ENCODE measurements at places on chromosomes 3 and 15.

DNA sequence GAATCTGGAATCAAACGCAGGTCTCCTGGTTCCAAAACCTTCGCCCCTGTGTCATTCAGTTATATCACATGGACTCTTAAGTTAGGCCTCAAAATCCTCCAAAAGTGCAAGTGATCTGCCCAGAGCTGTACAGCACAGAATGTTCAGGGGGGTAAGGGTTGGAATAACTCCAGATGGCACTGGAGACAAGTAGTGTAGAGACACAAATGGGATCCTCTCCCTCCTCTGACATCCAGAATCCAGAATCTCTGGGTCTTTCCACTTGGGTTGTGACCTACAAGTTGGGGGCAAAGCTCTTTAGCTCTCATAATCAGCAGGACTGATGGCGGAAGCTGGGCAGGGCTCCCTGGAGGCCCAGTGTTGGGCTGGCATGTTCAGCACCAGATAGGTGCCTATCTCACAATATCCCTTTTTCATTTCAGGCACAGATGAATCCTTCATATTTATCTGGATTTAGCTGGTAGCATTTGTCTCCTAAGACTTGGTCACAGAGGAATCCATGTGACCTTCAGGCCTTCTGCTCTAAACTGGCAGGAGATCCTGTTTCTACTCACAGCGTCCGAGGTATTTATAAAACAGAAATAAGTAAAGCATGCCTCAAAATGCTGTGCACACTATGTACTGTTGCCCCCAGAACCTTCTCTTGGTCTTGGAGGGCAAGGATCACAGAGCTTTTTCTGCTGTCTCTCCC is 15.4 kb downstream of the ABHD2 start:
- no peak for DNase-seq

DNA sequence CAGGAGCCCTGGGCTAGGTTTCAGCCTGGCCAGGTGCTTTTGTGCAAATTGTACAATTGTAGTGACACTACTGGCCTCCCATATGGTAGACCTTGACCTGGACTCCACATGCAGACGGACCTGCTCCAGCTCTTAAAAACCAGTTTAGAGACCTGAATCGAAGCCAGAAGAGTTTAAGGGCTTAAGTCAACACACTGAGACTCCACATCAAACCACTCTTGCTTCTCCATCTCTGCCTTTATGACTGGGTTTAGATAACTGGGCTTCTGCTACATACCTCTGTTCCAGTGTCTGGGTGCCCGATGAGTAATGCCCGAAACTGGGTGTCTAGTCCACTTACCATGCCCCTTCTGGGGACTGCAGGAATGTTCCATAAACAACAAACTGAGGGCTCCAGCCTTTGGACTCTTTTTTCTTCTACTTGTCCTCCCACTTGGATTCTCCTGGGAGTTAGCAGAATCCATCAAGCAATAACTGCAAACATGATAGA is 32.8 kb downstream of the TMEM212 start:
- no peak for DNase-seq

DNA sequence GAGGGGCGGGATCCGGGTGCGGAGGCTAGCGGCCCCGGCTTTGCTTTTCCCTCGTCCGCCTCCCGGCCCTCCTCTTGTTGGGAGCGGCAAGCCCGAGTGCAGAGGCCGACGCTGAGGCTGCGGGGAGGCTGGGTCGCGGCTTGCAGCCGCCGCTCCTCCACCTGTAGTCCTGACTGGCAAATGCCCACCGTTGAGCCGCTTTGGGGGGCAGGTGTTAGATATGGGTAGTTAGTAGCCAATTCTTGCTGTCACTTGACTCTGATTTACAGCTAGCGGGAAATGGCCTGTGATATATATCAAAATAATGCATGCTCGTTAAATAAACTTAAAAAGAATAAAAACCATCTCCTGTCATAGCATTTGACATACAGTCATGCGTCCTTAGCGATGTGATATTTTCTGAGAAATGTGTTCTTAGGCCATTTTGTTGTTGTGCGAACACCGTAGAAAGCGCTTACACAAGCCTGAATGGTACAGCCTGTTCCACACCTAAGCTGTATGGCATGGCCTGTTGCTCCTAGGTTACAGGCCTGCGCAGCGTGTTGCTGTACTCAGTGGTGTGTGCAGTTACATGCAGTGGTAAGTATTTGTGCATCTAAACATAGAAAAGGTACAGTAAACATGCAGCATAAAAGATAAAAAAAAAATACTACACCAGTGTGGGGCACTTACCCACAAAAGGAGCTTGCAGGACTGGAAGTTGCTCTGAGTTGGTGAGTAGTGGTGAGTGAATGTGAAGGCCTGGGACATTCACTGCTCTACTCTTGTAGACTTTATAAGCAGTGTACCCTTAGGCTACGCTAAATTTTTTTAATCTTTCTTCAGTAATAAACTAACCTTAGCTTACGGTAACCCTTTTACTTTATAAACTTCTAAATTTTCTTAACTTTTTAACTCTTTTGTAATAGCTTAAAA is 873 bp downstream of the CAPN7 start:
- DNase-seq = no peak

DNA sequence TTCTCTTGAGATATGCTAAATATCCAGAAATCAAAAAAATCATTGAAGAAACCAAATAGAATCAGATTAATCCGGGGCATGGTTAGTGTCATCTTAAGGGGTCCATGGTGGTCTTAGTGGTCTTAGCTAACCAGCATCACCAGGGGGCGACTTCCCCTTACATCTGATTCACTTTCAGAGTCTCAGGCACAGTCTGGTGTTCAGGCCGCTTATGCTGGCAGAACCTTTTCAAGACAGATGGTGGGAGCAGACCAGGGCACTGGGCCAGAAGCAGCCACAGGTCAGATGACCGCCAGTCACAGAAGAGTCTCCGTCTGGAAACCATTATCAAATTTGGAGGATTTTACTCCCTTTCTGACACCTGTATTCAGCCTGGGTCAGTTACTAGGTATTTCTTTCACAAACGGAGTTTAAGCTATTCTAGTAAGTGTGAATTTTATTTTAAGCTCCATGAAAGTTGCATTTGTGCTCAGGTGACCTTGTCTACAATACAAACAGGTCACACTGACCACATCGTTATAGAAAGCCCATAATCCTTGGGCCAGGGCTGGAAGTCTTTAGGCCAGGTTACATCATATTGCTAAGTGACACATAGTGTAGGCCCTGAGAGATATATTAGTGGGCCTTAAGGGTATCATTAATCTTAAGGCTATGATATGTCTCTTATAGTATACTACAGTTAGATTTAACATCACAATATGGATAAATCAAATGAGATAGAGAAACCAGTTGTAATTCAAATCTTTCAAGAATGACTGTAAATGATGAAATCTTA is 365.5 kb downstream of the GBE1 start:
- DNase-seq = no peak

DNA sequence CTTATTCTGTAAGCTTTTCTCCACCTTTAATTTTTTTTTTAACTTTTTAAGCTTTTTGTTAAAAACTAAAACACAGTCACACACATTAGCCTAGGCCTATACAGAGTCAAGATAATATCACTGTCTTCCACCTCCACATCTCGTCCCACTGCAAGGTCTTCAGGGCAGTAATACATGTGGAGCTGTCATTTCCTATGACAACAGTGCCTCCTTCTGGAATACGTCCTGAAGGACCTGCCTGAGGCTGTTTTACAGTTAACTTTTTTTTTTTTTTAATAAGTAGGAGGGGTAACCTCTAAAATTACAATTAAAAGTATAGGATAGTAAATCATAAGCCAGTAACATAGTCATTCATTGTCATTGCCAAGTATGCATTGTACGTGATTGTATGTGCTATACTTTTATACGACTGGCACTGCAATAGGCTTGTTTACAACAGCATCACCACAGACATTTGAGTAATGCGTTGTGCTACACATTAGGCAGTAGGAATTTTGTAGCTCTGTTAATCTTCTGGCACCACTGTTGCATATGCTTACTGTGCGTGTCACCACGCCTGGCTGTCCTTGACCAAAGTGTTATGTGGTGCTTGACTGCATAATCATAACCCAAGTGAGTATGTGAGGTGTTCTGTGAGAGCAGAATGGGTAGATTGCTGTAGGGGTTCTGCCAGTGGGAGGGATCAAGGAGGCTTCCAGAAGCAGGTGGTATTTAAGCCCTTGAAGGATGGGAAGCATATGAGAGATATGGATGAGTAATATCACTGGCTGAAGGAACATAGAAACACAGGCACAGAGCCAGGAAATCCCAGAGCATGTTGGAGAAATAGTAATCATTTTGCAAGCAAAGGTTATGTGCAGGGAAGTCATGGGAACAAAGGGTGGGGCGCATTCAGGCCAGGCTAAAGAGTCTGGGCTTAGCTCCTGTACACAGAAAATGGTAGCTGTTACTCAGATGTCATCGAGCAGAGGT is 18.3 kb downstream of the FBXO22 start:
- no peak for DNase-seq

Data from left renal pelvis (tissue), 4 donors.